ENCODE measurements at places on chromosomes 5 and 9.

DNA sequence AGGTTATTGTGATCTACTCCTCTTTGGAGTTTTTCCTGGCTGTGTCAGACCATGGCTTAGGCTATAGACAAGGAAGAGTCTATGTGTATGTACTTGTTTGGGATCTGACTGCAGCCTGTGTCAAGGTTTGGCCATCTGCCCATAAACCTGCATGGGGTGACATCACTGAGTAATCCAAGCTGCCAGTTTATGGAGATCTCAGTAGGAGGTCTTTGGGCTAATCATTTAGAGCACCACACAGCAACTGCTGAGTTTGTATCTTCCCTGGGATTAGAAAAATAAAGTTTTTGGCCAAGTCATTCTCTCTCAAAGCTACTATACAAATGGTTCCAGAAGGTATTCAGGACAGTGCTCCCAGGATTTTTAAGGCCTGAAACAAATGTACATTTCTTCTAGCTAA, 65.5 kb upstream of the HSPB3 start:
- DNase-seq: no peak

- no peak for DNase-seq
These were observed 42.8 kb upstream of the NKD2 start for GRCh38 chr5:965604-966344.

- no peak for DNase-seq
These were observed 10.0 kb upstream of the CRB2 start for GRCh38 chr9:123346026-123346425.

GRCh38 chr5:86124333-86124732, 493.4 kb upstream of the COX7C start:
- no peak for DNase-seq

GRCh38 chr5:93209476-93209875, 371.5 kb downstream of the NR2F1-AS1 start:
- DNase-seq: no peak

GRCh38 chr5:37836592-37837413, 3.0 kb downstream of the GDNF start:
- DNase-seq: no peak

- no peak for DNase-seq
These were observed 15.1 kb downstream of the PDE8B start for GRCh38 chr5:77225531-77225930.

- no peak for DNase-seq
These were observed 139.4 kb upstream of the IL12B start for GRCh38 chr5:159469496-159470372.

DNA sequence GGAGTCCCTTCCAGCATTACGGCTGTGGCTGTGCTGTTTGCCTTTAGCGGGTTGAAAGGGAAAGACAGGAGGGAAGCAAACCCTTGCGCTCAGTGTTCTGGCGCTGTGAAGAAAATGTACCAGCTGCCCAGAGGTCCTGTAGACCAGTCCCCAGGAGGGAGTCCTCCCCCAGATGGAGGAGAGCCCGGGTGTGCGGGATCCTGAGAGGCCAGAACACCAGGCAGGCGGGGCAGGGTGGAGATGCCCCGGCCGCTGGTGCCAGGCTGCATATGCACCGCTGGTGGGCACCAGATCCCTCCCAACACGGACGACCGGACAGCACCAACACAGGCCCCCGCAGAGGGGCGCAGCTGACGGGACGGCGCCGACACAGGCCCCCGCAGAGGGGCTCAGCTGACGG, 37.2 kb upstream of the SLC9A3 start:
- no peak for DNase-seq

GRCh38 chr9:16721972-16722371, 148.5 kb downstream of the BNC2 start:
- DNase-seq: no peak

DNA sequence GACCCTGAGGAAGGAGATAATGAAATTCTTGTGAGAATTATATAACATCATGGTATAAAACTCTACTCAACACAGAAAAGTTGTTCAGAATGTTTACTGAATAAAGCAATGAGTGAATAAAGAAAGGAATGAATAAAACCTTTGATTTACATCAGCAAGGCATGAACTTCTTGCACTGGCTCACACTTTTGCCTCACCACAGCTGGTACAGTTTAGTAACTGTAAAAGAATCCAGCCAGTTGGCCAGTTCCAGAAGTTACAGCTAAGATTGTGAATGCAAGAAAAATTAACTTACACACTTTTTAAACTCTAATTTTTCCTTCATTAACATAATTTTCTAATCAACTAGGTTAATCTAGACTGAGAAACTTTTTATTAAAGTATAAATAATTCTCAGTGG, 490.9 kb downstream of the NFIB start:
- no peak for DNase-seq

- DNase-seq: no peak
These were observed 24.2 kb upstream of the ZBTB34 start for GRCh38 chr9:126836216-126836615.

DNA sequence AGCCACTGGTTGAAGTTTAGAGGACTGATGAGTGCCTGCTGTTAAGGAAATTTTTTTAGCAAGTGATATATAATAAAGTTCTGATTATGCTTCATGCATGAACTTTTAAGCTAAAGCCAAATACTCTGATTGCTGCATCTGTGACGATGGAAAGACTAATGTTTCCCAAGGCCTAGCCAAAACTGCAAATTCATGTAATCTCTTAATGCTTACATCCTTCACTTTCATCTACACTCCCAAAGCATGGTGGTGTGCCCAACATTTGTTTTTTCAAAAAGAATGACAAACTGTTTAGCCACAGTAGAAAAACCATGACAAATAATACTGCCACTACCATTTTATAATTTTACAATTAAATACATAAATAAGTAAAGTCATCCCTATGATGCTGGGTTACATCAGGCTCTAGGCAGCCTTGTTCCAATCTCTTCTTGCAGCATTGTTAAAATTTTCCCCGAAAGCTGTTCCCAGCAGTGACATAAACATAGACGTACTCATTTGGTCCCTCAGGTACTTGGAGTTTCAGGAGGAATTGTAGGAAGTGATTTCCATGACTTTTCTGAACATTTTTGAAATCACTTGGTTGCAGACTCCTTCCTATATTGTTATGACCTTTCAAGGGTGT, 625.3 kb upstream of the DMAC1 start:
- DNase-seq: no peak

- no peak for DNase-seq
These were observed 273.2 kb downstream of the SH3GL2 start for GRCh38 chr9:17852108-17852507.

DNA sequence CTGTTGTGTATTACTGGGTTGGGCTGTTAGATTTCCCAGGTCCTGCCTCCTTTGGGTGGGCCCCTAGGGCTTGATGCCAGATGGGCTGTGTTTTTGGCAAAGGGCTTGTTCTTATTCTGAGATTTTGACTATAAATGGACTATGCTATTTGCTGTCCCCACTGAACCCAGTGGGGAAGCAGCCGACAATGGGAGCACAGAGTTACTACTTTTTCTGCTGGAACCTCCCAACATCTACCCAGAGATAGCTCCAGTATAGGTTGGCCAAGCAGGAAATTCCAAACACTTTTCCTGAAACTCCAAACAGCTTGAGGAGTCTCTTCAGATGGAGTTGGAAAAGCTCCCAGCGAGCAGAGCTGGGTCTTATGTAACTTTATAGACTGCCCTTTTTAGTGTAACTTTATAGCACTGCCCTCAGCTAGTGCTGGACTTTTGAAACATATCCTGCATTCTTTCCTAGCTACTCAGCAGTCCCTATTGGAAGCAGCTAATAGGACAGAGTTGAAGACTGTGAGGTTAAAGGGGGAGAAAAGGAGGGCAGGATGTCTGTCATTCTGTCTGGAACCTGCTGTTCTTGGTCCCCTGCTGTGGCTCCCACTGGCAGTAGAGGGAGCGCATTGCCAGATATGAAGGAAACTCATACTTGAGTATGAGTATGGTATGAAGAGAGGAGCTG, 21.0 kb downstream of the RUSC2 start:
- no peak for DNase-seq

DNA sequence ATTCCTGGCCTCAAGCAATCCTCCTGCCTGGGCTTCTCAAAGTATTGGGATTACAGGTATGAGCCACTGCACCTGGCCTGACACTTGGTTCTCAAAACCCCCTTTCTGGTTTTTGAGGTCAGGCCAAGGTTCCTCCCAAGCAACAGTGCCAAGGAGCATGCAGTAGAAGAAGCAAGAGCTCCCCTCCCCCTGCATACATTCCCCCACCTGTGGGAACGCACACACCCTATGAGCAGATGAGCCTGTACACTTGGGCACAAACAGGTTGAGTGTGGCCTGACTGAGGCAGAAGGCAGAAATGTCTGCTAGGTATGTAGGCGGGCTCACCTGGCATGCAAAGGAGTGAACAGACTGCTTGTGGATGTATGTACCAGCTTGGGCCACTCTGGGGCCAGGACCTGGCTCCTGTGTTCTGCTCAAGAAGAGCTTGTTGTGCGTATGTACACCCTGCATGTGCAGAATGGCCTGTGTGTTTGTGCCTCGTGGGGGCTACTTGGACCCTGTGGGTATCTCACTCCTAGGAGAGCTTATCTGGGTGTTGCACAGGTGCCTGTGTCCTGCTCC, 1.7 kb downstream of the GPRIN1 start:
- no peak for DNase-seq

- peak; percentile 72 for DNase-seq
These were observed 90.6 kb downstream of the ANXA2R start for GRCh38 chr5:42949348-42950115.

- peak; percentile 35 for DNase-seq
These were observed 147.2 kb upstream of the LHFPL2 start for GRCh38 chr5:78795757-78796156.

DNA sequence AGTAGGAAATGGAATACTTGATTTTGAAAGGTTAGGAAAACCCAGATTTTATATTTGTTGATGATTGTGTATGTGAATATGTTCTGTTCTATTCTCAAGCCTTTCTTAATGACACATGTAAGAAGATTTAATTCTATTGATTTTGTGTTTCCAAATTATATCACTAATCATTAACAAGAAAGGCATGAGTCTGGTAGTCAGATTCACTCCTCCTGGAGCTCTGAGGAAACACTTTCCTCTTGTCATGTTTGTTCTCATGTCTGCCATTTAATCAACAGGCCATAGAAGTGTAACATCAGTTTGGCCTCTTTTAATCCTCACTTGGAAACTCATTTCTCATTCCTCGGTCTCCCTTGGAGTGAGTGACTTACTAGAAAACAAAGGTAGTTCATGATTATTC, 40.6 kb upstream of the F2R start:
- no peak for DNase-seq

GRCh38 chr9:12955510-12956163, 180.8 kb downstream of the LURAP1L start:
- no peak for DNase-seq

- no peak for DNase-seq
These were observed 51.7 kb upstream of the TUT7 start for GRCh38 chr9:86405926-86406325.

- DNase-seq: no peak
These were observed 16.8 kb upstream of the PCSK5 start for GRCh38 chr9:75873712-75874111.

DNA sequence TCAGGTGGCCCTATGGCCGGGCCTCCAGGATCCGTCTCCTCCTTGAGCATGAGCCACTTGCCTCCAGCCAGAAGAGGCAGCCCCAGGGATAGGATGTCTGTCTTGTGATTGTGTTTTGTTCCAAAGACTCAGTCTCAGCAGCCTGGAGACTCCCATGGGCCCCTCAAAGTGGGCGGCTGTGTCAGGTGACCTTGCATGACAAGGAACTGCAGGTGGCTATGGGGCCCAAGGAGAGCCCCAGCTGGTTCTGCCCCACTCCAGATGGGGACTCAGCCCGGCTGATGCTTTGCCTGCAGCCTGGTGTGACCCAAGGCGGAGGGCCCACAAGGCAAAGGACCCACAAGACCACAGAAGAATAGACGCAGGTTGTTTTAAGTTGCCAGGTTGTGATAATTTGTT, 284.3 kb upstream of the IRX4 start:
- no peak for DNase-seq

- no peak for DNase-seq
These were observed 15.0 kb upstream of the DAB2IP start for GRCh38 chr9:121636341-121636865.

DNA sequence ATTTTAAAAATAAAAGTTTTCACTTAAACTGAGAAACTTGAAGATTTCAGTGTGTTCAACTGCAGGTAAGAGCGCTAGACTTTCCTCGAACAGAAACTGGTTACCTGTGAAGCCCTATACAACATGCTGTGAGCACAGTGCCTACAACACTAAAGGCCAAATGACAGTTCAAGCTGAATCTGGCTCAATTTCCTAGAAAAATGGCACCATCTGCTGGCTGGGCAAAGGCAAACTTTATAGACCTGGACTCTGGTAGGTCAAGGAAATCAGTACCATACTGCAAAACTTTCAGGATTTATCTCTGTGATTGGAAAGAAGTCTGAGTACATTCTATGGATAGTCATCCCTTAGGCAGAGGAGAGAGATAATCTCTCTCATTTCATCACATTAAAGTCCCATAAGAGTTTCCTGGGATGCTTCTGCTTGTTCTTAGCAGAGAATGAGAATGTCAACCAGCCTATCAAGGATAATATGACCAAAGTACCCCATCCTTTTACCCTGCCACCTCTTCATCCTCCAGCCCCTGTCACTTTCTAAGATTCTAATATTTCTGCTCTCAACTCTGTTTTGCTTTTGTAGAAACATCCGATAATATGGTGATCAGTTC, 31.8 kb upstream of the FOXB2 start:
- peak; percentile 43 for DNase-seq

GRCh38 chr5:60997721-60998120, 52.7 kb downstream of the NDUFAF2 start:
- DNase-seq: no peak

DNA sequence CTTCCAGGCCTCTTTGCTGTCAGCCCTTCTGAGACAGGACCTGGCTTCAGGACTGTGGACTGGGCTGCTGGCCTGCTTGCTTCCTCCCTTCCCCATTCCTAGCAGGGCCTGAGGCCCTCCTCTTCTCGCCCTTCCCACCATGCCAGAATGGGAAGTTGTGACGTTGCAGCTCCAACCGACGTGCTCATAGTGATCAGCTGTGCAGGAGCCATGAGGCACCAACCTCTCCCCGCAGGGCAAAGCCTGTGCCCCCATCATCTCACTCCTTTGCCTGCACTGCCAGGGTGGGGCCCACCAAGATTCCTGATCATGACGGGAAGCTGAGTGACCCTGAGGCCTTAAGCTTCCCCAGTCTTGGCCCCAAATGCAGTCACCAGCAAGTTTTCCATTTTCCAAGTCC, 45.1 kb upstream of the GARNL3 start:
- no peak for DNase-seq

- DNase-seq: no peak
These were observed 301.6 kb downstream of the ISL1 start for GRCh38 chr5:51684794-51685355.

- DNase-seq: no peak
These were observed 34.8 kb downstream of the ZNF462 start for GRCh38 chr9:106897751-106898150.

DNA sequence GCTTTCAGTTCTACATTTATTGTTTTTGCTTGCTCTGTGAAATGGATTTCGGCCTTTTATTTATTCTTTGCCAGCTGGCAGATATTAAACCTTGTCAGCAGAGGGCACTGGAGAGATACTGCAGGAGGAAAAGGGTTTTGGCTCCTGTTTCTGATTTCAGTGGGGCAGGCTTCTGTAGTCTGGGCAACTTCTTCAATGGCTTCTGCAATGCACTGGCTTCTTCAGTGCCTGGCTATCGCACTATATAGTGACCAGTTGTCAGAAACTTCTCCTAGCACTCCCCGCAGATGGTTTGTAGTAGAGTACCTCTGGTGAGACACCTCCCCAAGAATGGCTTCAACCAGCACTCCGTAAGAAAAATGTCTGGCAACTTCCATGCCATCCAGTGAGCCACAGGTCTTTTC, 3.2 kb upstream of the NFX1 start:
- peak; percentile 63 for DNase-seq
